ENCODE measurements at places on chromosomes 1 and 21. TPM values are rescaled to one million over a fixed set of nuclear protein-coding genes. Genes with fewer than 3 reads are reported as not detected.

Gene OR2T29
- total RNA-seq: not detected

Gene PDC
- not detected for total RNA-seq

Gene PLPPR5
- total RNA-seq: 3.2 TPM

Gene SPATA6
- total RNA-seq: 24.4 TPM

Gene AIRE
- total RNA-seq: 0.30 TPM

Gene CCDC185
- not detected for total RNA-seq

Gene GADD45A
- 20.4 TPM for total RNA-seq

Gene PPT1
- total RNA-seq: 47.3 TPM

Gene PODN
- total RNA-seq: 13.8 TPM

Gene VASH2
- total RNA-seq: 11.6 TPM

Gene ACTL8
- total RNA-seq: not detected

Gene PALMD
- 58.0 TPM for total RNA-seq

Gene C21orf58
- total RNA-seq: 4.1 TPM

Gene LRRC38
- 1.4 TPM for total RNA-seq

Gene CCT8
- 114 TPM for total RNA-seq

Gene ASCL5
- not detected for total RNA-seq

Gene KCNK1
- 3.8 TPM for total RNA-seq

Gene SAMD11
- total RNA-seq: 4.9 TPM

Gene SLC44A5
- 0.89 TPM for total RNA-seq

Gene PLA2G2A
- 4.8 TPM for total RNA-seq

Gene CDC42
- total RNA-seq: 338 TPM

Gene KISS1
- total RNA-seq: 0.69 TPM

Gene ZFP69
- total RNA-seq: 3.0 TPM

Gene RHEX
- total RNA-seq: 5.5 TPM

Gene ADORA1
- 1.1 TPM for total RNA-seq

Gene S100A7
- total RNA-seq: 130 TPM

Gene CFHR1
- 0.59 TPM for total RNA-seq

Gene LMX1A
- 1.1 TPM for total RNA-seq

Gene CELA3B
- total RNA-seq: not detected

Gene SLC45A3
- 2.7 TPM for total RNA-seq

Gene CRNN
- total RNA-seq: 4.3 TPM

Gene GPN2
- total RNA-seq: 9.0 TPM

Gene RXFP4
- not detected for total RNA-seq

Gene DYRK1A
- 82.1 TPM for total RNA-seq

Gene NBPF4
- total RNA-seq: not detected

Gene PLK3
- 26.1 TPM for total RNA-seq

Gene ATP1A4
- total RNA-seq: not detected

Gene AADACL3
- 6.1 TPM for total RNA-seq

Gene A3GALT2
- not detected for total RNA-seq

Gene KCNK2
- 6.6 TPM for total RNA-seq

Gene OR6K3
- not detected for total RNA-seq

Gene ZYG11A
- total RNA-seq: 0.30 TPM

Gene GBP7
- not detected for total RNA-seq

Gene LRRIQ3
- total RNA-seq: 0.99 TPM

Gene CASZ1
- 34.0 TPM for total RNA-seq

Gene CFAP74
- total RNA-seq: 0.49 TPM

Gene SLC5A9
- total RNA-seq: 1.5 TPM

Gene CACNA1S
- 5.3 TPM for total RNA-seq

Gene HMGN1
- total RNA-seq: 154 TPM

Gene SLC37A1
- 3.9 TPM for total RNA-seq

Gene OPTC
- not detected for total RNA-seq

Gene GBP4
- 1.6 TPM for total RNA-seq
